Dermis blood vessel endothelial cell (primary cell): ENCODE measurements at places on chromosomes 13 and 19. TPM values are rescaled to one million over a fixed set of nuclear protein-coding genes. Genes with fewer than 3 reads are reported as not detected.

SIN3B gene
- total RNA-seq = 38.5 and 43.0 TPM in 2 replicates

GARRE1 gene
- 62.1 and 68.6 TPM in 2 replicates for total RNA-seq

PSG11 gene
- not detected in 2 replicates for total RNA-seq

MAG gene
- not detected in 2 replicates for total RNA-seq

ONECUT3 gene
- not detected in 2 replicates for total RNA-seq

IZUMO2 gene
- not detected in 2 replicates for total RNA-seq

MRPS31 gene
- total RNA-seq = 17.0 and 17.2 TPM in 2 replicates

IGSF23 gene
- total RNA-seq = not detected in 2 replicates

KLF16 gene
- 5.3 and 9.5 TPM in 2 replicates for total RNA-seq

NCAN gene
- total RNA-seq = not detected in 2 replicates

NLRP7 gene
- under 0.01 TPM in 1 of 2 replicates, not detected in the other for total RNA-seq

ZNF846 gene
- 4.9 and 9.2 TPM in 2 replicates for total RNA-seq

DNA sequence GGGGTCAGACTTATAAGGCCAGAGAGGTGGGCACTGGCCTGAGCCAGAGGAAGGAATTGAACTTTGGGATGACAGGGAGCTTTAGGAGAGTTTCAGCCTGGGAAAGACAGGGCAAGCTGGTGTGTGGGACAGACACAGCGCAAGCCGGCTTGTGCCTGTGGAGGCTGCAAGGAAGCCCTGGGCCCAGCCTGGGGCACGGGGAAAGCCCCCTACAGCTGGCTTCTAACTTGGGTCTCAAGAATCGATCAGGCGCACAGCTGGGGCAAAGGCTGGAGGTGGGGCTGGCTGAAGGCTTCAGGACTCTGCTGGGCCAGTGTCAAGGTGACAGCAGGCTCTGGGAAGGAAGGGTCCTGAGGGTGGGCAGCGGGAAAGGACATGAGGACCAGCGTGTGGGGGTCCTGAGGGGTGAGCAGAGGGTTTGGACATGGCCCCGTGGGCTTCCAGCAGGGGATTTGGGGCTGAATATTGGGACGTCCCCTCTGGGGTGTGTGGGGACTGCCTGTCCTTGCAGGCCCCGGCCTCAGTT is 3.0 kb downstream of the PTOV1 start:
- DNase-seq = no peak

- DNase-seq = no peak
Observed at GRCh38 chr13:111361046-111361872, 40.8 kb downstream of the TEX29 start.

GRCh38 chr13:98974053-98974452 is 3.8 kb downstream of the DOCK9 start:
- DNase-seq = peak; percentile 76

GRCh38 chr13:50290186-50290585 is 274.9 kb downstream of the KCNRG start:
- no peak for DNase-seq

DNA sequence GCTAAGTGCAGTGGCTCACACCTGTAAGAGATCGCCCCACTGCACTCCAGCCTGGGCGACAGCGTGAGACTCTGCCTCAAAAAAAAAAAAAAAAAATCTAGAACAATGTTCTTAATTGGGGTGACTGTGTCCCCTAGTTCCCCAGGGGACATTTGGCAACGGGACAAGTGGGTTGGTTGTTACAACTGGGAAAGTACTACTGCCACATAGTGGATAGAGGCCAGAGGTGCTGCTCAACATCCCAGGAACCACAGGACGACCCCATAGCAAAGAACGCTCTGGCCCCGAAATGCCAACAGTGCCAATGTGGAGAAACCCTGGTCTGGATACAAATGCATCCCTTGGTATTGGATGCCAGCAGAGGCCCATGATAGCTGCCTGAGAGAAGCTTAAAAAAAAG is 11.8 kb downstream of the NLRP12 start:
- DNase-seq = peak; percentile 21

GRCh38 chr19:13153569-13154240 is 3.5 kb downstream of the IER2 start:
- peak; percentile 62 for DNase-seq

- DNase-seq = no peak
Observed at GRCh38 chr13:48500652-48501197, 32.2 kb downstream of the RCBTB2 start.

- DNase-seq = no peak
Observed at GRCh38 chr13:45826731-45827130, 24.8 kb downstream of the SIAH3 start.

- no peak for DNase-seq
Observed at GRCh38 chr19:8473648-8474476, 28.6 kb downstream of the PRAM1 start.

DNA sequence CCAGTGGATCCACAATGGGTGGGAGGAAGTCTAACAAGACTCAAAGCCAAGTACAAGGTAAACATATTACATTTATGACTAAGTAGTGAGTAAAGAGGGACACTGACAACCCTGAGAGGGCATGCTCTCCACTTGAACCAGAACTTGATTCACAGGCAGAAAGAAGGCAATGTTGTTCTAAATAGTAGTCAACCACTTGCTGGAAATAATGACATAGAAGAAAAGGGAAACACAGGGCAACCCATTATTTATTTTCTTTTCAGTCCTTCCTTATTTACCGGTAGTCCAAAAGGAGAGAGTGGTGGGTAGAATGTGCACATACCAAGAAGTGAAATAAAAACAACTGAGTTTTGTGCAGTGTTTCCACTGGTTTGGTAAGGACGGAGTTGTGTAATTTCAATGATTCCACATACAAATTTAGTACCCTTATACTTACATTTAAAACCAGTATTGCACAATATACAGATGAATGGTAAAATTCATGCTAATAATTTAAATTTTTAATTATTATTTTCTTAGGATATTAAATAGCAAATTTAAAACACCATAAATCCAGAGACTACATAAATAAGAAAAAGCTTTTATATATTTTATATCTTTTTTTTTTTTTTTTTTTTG is 65.9 kb downstream of the ENOX1 start:
- DNase-seq = no peak

GRCh38 chr13:64248371-64249065 is 2832.9 kb upstream of the PCDH20 start:
- no peak for DNase-seq

- DNase-seq = no peak
Observed at GRCh38 chr13:51432576-51432975, 20.3 kb downstream of the INTS6 start.

- no peak for DNase-seq
Observed at GRCh38 chr13:102392481-102393209, 9.2 kb downstream of the FGF14 start.

DNA sequence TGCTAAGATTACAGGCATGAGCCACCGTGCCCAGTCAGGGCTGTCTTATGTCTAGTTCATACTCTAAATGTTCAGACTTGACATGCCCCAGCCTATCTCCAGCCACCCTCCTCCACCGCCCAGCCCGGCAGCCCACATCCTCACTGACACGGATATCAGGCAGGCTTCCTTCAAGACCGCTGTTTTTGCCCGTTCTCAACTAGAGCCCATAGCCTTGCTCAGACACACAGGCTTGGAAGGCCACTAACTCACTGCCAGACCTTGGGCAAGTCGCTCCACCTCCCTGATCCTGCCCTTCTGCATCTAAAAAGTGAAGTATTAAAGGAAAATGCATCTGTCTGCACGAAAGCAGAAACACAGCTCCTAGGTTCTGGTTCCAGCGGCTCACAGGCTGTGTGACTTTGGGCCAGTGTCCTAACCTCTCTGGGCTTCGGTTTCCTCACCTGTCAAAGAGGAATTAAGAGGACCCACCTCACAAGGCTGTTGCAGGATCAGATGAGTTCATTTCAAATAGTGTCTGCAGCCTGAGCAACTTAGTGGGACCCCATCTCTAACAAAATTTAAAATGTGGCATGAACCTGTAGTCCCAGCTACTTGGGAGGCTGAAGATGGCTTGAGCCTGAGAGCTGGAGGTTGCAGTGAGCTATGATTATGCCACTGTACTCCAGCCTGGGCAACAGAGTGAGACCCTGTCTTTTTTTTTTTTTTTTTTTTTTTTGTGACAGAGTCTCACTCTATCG is 14.5 kb upstream of the CERS4 start:
- no peak for DNase-seq

GRCh38 chr13:45132369-45133064 is 12.2 kb downstream of the GTF2F2 start:
- DNase-seq = no peak

- no peak for DNase-seq
Observed at GRCh38 chr19:31294189-31294588, 55.0 kb downstream of the TSHZ3 start.

GRCh38 chr13:77291774-77292173 is 35.1 kb downstream of the MYCBP2 start:
- DNase-seq = no peak

GRCh38 chr13:59182241-59182640 is 981.5 kb downstream of the DIAPH3 start:
- DNase-seq = no peak

- no peak for DNase-seq
Observed at GRCh38 chr19:15456871-15457700, 7.3 kb downstream of the RASAL3 start.

GRCh38 chr19:46299695-46300094 is 2.9 kb downstream of the HIF3A start:
- no peak for DNase-seq

- DNase-seq = peak; percentile 65
Observed at GRCh38 chr13:52001120-52001731, 10.0 kb downstream of the ATP7B start.

GRCh38 chr13:28394422-28394821 is 100.5 kb downstream of the FLT1 start:
- DNase-seq = peak; percentile 67

GRCh38 chr13:92188574-92188973 is 790.2 kb downstream of the GPC5 start:
- DNase-seq = no peak

GRCh38 chr13:110576736-110577476 is 15.4 kb upstream of the RAB20 start:
- DNase-seq = no peak

DNA sequence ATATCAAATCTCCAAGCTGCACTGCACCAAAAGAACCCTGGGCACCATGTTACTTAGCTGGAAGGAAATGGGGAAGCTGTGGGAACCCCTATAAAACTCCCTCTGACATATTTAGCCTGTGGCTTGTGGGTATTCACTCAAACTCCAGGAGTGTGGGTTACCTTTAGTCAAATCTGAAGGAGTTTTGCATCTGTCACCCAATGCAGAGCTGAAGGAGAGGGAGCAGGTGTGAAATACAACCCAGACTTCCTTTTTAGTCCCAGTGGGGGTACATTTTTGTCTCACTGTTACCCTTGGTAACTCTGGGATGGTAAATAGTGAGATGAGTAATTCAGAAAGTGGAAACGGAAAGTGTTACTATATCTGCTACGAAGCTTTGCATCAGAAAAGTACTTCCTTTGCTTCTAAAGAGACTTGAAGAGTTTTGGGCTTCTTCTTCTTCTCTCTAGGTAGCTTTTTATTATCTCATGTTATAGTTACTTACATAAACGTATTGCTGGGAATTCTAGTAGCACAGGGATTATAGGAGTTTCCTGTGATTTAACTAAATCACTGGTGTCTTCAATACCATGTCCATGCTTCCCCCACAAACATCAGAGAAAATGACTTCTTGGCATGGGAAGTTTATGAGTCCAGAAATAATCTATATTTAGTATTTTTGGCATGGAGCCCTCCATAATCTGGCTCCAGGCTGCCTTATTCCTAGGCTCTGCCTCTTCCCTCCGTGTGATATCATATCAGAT is 105.9 kb downstream of the AKAP11 start:
- DNase-seq = no peak

GRCh38 chr13:111171629-111172028 is 56.5 kb downstream of the ARHGEF7 start:
- no peak for DNase-seq

DNA sequence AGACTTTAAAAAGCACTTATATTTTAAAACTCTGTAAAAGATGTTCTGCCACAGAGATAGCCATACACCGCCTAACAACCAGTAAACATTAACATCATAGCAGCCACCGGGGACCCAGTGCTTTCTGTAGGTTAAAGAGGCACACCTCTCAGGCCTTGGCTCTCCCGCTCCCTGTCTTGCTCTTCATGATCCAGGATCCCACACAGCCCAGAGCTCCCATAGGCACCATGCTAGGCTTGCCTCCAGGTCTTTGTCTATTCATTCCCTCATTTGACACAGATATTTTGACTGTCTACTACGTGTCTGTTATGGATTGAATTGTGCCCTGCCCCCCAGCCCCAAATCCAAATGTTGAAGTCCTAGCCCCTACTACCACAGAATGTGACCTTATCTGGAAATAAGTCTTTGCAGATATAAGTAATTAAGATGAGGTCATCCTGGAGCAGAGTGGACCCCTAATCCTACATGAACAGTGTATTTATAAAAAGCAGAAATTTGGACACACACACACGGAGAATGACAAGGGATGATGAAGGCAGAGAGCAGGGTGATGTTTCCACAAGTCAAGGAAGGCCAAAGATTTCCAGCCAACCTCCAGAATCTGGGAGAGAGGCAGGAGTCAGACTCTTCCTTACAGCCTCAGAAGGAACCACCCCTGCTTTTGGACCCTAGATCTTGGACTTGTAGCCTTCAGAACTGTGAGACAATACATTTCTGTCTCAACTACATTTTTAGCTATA is 272.6 kb downstream of the DNAJC15 start:
- DNase-seq = no peak
